ENCODE measurements at places on chromosomes 3 and 15.

DNA sequence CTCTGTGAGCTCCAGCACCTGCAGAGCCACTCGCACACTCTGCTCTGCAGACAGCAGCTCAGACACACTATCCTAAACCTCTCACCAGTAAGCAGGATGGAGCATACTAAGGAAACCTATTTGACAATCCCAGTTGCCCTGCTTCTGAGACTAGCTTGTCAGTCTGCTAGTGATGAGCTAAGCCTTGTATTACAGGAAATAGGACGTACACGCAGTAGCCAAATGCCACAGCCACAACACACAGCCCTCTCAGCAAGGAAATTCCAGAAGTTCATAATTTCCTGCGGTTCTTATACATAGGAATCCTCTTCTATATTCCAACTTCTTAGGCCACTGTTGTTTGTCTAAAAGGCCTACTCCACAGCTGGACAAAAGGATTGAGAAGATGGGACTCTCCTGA is 74.5 kb downstream of the MYLK start:
- no peak for DNase-seq

- DNase-seq = no peak
Measured at GRCh38 chr3:196399485-196399945, 32.7 kb downstream of the UBXN7 start.

- no peak for DNase-seq
Measured at GRCh38 chr15:98324341-98324970, 323.9 kb upstream of the IGF1R start.

GRCh38 chr3:184514171-184514490 is 47.5 kb upstream of the EPHB3 start:
- DNase-seq = no peak

- no peak for DNase-seq
Measured at GRCh38 chr15:74892313-74892712, 2.5 kb downstream of the MPI start.

- DNase-seq = no peak
Measured at GRCh38 chr3:119898478-119899191, 116.7 kb downstream of the NR1I2 start.

DNA sequence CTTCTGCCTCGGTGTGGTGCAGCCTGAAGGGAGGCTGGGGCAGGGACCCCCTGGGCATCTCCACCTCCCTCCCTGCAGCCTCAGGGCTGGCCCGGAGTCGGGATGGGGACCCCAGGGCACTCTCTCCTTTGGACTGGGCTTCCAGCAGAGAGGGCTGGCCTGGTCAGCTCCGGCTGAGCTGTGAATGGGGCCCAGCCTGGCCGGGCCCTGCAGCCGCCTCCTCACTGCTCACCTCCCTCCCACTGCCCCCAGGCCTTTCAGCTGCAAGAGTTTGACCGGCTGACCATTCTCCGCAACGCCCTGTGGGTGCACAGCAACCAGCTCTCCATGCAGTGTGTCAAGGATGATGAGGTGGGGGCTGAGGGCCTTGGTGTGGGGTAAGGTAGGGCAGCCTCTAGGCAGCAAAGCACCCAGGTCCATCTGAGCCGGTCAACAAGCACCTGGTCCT is 36.0 kb downstream of the PSTPIP1 start:
- no peak for DNase-seq

GRCh38 chr3:73558727-73559075 is 66.0 kb downstream of the PDZRN3 start:
- no peak for DNase-seq

DNA sequence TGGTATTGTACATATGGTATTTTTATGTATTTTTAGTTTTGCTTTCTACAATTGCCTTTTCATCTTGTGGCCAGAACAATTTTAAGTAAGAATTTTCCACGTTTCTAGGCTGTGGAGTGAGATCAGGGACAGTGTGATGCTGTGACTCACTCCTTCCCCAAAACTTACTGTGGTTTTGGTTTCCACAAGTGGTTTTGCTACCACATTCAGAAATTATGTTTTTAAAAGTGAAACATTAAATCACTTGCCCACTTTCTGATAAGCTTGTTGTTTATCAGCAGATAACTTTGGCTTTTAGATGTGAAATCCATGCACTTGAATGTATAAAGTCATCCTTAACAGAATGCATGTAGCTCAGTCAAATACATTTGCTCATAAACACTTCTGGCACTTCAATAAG is 192.2 kb upstream of the THRB start:
- peak; percentile 32 for DNase-seq

GRCh38 chr15:101378171-101378755 is 83.2 kb upstream of the SNRPA1 start:
- DNase-seq = no peak

DNA sequence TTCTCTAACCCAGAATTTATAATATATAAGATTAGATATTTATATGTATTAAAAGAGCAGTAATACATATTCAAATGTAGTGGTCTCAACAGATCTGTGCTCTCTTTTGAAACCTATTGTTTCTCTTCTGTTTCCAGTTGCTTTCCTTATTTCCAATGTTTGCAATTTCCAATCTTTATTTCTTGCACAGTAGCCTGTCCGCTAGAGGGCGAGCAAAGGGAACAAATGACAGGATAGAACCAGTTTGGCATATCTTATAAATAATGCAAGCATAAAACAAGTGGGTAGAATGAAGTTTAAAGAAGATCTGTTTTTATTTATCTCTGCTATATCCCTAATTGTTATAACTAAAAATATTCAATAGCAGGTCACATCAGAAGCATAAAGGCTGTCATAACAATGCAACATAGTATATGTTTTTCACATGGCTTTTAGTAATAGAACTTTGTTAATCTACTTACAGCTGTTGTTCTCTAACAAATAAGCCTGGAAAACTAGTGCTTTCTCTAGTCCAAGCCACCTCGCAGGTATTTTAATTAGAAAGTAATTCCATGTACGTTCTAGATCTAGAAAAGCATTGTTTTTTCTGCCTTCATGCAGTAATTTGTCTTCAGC is 15.1 kb upstream of the TCAIM start:
- peak; percentile 71 for DNase-seq

GRCh38 chr3:184338511-184338945 is 1.1 kb downstream of the FAM131A start:
- no peak for DNase-seq

GRCh38 chr15:69559440-69560190 is 107.0 kb downstream of the RPLP1 start:
- DNase-seq = no peak

DNA sequence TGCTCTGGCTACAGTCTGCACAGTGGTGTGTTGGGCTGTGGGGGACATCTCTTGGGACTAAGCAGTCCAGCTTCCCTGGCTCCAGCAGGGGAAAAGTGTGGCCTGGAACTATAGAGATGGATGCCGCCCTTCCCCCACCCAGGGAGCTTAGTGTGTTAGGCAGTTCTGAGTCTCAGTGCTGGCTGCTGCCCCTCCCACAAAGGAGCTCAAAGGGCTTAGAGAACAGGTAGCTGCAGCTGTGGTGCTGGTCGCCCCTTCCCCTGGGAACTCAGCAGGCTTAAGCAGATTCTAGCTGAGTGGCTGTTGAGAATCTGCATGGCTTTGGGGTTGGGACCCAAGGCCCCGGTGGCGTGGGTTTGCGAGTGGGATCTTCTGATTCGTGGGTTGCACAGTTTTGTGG is 190.8 kb downstream of the PDCD6IP start:
- DNase-seq = no peak

- DNase-seq = no peak
Measured at GRCh38 chr15:78206326-78207109, 27.8 kb downstream of the ACSBG1 start.

GRCh38 chr15:78761891-78762385 is 49.3 kb downstream of the ADAMTS7 start:
- DNase-seq = no peak

- DNase-seq = no peak
Measured at GRCh38 chr3:9784965-9785364, 7.3 kb downstream of the TADA3 start.

DNA sequence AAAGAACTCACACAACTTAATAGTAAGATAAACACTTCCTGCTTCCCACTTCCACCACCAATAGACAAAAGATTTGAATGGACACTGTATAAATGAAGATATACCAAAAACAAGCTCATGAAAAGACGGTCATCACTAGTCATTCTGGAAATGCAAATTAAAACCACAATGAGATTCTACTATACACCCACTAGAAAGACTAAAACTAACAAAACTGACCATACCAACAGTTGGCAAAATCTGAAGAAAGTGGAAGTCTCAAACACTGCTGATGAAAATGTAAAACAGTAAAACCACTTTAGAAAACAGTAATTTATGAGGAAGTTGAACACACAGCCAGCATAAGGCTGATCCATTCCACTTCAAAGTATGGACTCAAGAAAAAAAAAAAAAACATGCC is 35.6 kb upstream of the CD96 start:
- DNase-seq = no peak

- no peak for DNase-seq
Measured at GRCh38 chr3:14847613-14848541, 29.1 kb downstream of the FGD5 start.

DNA sequence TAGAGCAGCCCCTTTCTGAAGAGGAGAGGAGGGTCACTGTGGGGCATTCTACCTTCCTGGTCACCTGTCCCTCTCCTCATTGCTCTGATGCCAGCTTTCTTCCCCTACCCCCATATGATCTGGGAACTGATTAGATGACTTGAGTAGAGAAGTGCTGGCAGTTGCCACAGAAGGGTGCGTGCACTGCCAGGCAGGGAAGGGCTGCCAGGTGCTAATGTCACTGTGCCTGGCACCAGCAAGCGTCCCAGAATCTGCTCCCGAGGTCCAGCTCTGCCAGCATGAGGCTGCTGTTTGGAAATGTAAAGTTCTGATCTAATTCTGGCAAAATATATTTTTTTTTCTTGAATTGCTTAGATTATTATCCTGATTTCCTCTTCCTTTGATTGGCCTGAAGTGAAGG is 52.8 kb downstream of the PPM1L start:
- DNase-seq = no peak

- no peak for DNase-seq
Measured at GRCh38 chr3:139302084-139302800, 41.6 kb upstream of the MRPS22 start.

- no peak for DNase-seq
Measured at GRCh38 chr3:103167850-103168249, 733.0 kb downstream of the ZPLD1 start.

DNA sequence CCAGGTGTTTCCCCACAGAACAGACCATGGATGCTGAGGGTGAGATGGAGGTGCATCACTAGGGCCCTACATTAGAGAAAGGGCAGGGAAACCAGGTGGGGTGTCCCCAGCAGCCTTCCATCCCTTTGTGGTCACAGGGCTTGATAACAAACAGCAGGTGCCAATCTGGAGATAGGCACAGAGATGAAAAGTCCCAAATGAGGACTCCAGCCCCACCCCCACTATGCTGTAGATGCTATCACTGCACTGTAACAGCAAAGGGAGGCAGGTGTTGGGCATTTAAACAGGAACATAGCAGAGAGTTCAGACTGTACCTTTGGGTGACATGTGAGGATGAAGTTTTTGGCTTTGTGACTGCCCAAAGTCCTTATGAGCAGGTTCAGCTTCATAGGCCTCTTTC is 21.4 kb downstream of the IL20RB start:
- DNase-seq = no peak

DNA sequence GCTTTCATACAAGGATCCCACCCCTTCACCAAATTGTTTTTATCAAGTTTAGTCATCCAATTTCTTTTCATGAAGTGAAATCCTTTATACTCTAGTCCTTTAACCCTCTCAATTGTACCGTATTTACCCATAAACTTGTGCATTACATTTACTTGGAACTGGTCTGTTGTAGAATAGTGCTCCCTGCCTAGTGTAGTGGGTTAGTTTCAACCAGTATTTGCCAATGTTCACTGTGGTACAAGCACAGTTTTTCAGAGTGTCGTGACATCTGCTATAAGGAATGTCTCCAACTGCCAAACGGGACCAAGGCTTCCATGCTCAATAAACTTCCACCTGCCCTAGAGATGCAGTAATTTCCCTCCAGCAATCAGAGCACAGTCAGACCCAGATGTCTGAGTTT is 211.9 kb downstream of the KCNAB1 start:
- no peak for DNase-seq

DNA sequence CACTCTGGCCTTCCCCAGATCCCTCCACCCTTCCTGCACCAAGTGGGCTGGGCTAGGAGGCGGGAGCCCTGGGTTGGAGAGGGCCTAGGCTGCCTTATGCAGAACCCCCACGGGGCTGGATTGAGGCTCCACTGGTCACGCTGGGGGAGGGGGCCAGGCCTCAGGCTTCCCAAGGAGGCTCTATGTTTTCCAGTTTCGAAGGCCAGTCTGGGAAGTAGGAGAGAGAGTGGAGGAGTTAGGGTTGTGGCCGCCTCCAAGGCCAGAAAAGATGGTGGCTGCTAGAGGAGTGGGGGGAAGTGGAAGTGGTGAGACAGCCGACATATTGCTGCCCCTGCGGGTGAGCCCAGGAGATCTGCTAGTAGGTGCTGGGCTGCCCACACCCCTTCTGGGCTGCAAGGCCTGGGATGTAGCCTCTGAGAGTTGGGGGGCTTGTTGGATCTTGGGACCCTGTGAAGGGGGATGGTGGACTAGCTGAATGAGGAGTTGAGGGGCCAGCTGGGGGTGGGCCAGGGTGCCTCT is 1.2 kb downstream of the GNAI2 start:
- DNase-seq = peak; percentile 57

- no peak for DNase-seq
Measured at GRCh38 chr3:179098388-179099077, 26.9 kb upstream of the ZMAT3 start.

DNA sequence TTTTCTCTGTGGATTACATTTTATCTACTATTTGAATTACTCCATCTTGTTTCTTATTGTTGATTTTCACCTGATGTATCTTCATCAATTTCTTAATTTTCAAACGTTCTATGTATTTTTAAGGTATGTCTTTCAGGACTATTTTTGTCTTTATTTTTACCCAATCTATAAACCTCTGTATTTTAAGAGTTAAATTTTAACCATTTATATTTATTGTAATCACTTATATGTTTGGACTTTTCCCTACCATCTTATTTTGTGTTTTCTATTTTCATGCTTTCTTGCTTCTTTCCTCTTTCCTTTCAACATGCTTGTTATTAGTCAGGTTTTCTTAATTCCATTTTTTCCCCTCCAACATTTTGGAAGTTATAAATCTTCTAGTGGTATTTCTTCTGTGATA is 49.5 kb upstream of the NR2E3 start:
- DNase-seq = no peak

DNA sequence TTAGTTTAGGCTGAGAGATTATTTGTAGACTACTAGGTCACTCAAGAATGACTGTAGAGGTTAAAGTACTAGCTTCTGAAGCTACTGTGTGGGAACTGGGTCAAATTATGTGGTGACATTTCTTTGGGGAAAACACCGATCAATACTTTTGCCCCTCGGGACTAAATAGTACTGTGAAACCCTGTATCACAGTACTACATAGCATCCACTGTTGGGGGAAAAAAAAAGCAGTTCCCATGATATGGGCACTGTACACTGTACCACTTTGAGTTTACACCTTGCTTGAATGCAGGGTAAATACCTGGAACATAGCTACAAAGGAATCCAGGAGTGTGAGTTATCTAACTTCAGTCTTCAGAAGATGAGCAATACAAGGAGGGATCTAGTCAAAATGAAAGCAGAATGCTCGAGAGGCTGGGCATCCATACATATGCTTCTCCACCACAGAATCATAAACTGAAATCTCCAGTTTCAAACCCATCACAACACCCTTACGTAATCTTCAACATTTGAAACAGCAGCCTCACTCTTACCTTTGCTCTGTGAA is 311.4 kb downstream of the UNC13C start:
- no peak for DNase-seq
